ENCODE measurements at places on chromosomes 13 and 19.

DNA sequence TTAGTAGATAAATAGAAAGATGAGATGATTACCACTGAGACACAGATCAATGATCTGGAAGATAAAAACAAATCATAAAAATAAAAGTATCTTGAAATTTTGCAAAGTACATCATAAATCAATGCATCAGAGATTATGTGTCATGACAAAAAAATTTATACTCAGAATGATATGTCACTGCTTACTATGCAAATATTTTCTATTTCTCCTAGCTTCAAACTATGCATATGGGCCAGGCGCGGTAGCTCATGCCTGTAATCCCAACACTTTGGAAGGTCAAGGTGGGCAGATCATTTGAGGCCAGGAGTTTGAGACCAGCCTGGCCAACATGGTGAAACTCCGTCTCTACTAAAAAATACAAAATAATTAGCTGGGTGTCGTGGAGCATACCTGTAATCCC, 17.3 kb upstream of the RBM26 start:
- DNase-seq, result no peak

- DNase-seq, result no peak
Observed at GRCh38 chr13:113293686-113294085, 3.4 kb upstream of the LAMP1 start.

DNA sequence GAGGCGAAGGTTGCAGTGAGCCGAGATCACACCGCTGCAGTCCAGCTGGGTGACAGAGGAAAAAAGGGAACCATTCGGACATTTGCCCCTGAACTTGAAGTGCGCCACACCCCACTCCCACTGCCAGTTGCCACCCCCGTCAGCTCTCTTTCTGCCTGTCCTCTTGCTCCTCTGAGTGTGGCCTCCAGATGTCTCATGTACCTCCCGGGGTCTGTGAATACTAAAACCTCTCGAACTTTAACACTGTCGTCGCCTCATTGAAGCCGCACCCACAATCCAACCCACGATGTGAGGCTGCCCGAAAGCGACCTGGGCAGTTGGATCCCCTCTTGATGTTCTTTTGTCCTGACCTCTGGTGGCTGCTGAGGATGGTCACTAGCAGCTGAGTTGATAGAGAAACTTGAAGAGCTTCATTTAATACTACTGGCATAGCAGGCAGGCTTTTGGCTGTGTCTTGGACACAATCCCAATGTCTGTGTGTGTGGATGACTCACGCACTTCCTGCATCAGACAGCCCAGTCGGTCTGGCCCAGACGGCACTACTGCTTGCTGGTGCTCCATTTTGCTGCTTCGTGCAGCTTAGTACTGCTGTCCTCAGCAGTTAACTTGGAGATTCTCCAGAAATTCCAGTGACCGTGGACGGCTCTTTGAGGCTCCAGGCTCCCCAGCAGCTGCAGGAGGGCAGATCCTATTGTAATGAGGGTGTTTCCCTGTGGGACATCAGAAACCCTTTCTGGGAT, 4.2 kb downstream of the FPR3 start:
- no peak for DNase-seq

DNA sequence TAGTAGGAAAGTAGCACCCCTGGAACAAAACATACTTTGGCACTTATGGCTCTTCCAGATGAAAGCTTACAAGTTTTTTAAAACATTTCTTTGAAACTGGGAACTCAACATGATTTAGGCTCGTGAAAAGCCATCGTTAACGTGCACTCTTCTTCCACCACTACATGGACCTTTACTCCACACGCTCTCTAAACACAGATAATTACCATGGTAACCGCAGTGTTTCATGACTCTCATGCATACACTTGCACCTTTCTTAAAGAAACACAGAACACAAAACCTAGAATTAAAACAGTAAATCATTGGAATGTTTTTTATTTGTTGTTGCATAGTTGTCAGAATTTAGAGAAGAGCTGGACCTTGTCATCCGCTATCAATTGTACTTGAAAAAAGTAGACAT, 154.3 kb downstream of the FGF9 start:
- no peak for DNase-seq

DNA sequence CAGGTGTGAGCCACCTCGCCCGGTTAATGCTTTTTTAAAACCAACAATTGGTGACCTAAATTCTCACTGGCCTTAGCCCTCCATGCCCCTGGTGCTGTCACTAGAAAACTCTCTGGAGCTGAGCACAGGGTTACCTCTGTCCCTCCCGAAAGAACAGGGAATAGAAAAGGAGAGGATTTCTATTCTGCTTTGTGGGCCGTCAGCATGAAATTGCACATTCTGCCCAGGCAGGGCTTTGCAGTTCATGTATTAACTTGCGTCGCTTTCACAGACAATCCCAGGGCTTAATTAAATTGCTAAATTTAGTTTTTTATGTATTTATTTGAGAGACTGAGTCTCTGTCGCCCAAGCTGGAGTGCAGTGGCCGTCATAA, 583 bp upstream of the ZNF480 start:
- DNase-seq, result no peak

DNA sequence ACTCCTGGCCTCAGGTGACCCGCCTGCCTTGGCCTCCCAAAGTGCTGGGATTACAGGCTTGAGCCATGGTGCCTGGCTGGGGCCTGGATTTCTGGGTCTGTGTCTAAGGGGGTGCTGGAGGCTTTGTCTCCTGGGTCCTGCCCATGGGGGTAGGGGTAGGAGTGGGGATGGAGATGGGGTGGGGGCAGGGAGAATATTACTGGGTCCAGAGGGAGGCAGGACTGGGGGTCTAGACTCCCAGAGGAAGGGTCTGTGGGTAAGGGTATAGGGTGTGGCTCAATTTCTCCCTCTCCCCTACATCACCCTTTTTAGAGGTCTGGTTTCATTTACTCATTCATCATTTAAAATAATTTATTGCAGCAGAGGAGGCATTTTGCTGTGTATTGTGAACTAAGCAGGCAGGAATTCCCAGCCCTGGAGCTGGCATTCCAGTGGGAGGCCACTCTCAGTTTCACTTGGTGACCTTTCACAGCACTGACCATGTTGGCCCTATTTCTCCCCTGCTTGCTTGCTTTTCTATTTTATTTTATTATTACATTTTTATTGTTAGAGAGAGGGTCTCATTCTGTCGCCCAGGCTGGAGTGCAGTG, 810 bp upstream of the NFKBID start:
- DNase-seq, result no peak

GRCh38 chr13:19822673-19823072, 39.9 kb upstream of the PSPC1 start:
- no peak for DNase-seq

DNA sequence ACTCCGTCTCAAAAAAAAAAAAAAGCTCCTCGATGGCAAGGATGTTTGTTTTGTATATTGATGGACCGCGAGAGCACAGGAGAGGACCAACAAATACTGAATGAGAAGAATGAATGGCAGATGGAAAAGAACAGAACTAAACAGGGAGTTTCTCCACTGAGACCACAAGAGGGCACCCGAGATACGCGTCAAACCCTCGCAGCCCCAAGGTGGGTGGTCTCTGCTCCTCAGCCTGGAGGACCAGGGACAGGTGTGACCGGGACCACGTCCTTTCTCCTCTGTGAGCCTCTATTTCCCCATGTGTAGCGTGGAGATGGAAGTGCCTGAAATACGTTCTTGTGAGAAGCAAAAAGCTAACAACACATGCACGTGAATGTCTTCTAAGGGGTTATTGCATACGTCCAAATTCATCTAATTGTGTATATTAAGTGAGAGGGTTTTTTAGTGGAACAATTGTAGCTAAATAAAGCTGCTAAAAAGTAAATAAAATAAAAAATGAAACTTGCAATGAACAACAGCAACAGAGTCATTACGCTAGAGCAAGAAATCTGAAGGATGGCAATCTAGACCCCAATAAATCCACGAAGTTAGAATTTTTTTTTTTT, 8.3 kb upstream of the CDC42EP5 start:
- no peak for DNase-seq

GRCh38 chr19:5001615-5002014, 32.7 kb downstream of the KDM4B start:
- peak; percentile 26 for DNase-seq

- DNase-seq, result no peak
Observed at GRCh38 chr13:49791315-49791710, 1.2 kb downstream of the KPNA3 start.

GRCh38 chr13:43315522-43315921, 292.1 kb downstream of the DNAJC15 start:
- DNase-seq, result no peak

DNA sequence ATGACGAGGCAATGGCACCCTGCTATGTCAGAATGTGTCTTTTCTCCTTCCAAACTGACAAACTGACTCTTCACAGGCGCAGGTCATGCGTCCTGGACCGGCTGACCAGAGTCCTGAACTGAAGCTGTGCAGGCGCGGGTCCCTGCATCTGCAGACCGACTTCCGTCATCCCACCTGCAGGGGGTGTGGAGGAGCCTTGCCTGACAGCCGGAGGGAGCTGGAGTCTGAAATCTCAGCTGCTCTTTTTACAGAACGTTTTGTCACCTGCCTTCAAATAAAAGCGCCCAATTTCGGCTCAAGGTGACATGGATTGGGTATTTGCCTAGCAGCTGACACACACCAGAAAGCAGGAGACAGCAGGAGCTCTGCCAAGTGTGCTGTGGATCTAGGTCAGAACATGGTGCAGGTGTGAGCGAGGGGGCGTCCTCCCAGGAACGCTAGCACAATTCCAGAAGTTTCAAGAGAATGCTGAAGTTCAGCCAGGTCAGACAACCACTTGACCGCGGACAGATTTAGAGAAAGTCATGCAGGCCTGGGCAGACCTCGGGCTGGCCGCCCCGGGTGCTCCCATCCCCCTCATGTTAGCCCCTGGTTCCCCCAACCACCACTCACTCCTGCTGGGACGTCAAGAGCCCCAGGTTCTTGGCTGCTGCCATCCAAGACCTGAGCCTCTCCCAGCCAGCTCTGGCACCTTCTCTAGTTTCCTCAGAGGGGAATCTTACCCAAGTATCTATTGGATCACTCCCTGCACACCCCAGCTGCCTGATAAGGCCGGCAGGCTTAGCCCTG, 32.8 kb downstream of the ELL start:
- DNase-seq, result no peak

DNA sequence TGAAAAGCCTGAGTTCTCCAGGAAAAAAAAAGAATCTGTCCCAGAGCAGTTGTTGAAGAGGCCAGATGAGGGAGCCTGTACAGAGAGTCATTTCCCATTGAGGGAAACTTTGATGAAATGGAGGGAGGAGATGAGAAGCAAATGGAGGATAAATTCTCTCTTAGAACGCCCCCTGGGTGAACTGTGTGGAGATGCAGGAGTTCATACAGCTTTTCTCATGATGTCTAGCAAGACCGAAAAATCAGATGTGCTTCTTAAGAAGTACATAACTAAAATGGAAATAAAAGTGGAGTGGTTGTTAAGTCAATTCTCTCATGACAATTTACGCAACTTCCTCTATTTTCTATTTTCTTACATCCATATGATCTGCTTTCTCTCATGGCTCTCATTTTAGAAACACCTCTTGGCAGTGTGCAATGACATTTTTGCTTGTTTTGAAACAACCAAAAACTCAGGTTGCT, 1263.1 kb downstream of the PCDH9 start:
- DNase-seq, result no peak

DNA sequence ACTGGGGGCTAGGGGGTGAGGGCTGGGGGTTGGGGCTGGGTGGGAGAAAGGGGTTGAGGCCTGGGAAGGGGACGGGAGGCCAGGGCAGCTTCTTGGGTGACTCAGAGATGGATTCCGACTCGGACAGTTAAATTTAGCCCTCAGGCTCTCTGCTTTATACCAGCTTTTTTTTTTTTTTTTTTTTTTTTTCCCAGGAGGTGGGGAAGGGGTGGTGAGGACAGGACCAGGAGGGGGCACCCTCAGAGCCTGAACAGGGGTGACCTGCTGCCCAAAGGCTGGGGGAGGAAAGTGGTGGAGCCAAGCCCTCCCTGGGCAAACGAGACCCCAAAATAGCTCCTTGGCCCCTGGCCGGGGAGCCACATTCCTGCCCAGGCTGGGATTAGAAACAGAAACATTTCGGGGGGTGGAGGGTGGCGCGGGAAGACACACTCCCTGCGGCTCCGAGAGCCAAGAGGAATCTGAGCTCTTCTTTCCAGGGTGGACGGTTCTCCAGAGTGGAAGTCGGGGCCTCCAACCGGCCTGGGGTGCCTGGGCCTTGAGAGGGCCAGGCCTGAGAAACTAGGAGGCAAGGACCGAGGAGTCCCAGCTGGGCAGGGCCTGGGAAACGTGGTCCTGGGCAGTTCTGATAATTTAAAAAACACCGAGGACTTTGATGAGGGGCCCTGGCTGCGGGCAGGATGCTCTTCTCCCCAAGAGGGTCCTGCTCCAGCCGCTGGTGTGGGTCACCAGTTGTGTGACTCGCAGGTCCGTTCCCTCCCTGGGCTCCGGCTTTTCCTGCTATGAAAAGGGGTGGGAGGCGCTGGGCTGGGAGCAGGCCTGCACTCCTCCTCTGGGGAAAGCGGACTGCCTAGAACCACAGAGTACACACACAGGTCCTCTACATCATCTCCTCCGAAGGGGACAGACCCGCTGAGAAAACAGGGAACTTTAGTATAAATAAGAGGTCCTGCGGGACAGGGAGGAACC, 813 bp upstream of the DMPK start:
- no peak for DNase-seq

DNA sequence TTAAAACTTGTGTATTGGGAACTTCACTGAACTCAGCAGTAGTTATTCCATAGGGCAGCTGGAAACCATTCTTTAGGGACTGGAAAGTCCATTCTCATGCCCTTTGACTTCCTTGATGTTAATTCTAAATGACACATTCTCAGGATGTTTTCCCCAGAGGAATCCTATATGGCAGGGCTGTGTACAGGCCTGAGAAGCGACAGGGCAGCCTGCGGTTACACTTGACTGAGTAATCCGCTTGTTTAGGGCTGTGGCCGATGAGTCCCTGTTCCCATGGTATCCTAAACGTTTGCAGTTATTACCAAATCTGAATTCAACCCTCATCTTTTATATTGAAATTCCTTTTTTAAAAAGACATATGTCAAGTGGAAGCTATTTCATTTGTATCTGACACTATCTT, 83.5 kb downstream of the COL4A2 start:
- no peak for DNase-seq

DNA sequence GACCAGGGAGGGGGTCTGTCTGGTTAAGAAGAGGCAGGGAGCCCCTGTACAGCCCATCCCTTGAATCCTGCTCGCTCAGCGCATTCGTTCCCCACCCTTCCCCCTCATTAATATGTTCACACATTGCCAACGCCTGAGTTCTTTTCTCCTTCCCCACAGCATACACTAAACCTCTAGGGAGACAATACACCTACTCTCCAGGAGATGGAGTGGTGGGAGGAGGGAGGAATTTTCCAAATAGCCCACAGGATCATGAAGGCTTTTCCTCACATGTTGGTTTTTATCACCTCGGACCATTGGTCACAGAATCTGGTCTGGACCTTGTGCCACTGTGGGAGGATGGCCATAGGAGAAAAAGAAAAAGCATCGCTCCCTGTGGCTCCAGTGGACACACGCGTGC, 294.9 kb downstream of the SHISA2 start:
- DNase-seq, result no peak

- DNase-seq, result no peak
Observed at GRCh38 chr13:43880926-43881325, 1.2 kb downstream of the LACC1 start.
